ELF-1 (cell line): ENCODE measurements at places on chromosomes 12 and 14.

GRCh38 chr12:52160200-52160599, 31.6 kb downstream of the KRT80 start:
- DNase-seq, result no peak

GRCh38 chr14:25461780-25462179, 411.8 kb upstream of the STXBP6 start:
- peak; percentile 4 for DNase-seq

GRCh38 chr14:99850709-99851108, 57.5 kb downstream of the EML1 start:
- DNase-seq, result no peak

DNA sequence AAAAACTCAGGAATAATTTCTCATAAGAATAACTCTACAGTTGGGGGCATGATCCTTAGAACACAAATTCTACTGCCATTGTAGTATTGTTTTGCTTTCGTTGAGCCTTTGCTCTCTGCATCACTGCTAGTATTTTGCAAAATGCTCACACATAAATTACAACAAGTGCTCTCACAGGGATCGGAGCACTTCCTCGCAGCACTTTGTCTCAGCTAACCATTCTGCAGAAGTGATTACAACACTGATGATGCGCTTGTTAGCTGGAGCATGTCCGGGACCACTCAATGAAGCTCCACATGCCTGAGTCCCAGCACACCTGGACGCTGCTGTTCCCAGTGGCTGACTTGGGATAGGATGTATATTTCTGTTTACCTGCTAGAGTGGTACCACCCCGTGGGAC, 31.6 kb downstream of the MOAP1 start:
- no peak for DNase-seq

- no peak for DNase-seq
These were observed 95.4 kb downstream of the TTC7B start for GRCh38 chr14:90720832-90721231.

GRCh38 chr12:43551279-43551970, 578 bp downstream of the ADAMTS20 start:
- peak; percentile 17 for DNase-seq

GRCh38 chr14:96362071-96362964, 823 bp downstream of the ATG2B start:
- DNase-seq, result peak; percentile 26

GRCh38 chr14:103871596-103872480, 24.5 kb upstream of the PPP1R13B start:
- peak; percentile 86 for DNase-seq

- peak; percentile 51 for DNase-seq
These were observed 1981.7 kb upstream of the FLRT2 start for GRCh38 chr14:83548061-83548839.

DNA sequence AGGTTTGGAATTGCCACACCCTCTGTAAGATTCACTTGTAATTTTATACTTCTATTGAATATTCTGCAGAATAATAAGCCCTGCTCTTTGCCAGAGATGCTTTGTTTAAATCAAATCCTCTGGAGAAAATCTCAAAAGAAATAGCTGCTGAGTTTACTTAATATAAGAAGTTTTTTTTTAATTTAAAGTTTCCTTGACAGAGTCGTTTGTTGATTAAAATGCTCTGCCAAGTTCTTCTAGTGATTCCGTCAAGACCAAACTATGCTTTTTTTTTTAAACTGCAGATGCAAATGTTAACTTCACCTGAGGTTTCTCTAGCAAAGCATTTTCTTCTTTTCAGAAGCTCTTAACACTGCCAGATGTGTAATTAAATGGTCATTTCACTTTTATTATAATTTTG, 13.4 kb upstream of the NAV3 start:
- no peak for DNase-seq

DNA sequence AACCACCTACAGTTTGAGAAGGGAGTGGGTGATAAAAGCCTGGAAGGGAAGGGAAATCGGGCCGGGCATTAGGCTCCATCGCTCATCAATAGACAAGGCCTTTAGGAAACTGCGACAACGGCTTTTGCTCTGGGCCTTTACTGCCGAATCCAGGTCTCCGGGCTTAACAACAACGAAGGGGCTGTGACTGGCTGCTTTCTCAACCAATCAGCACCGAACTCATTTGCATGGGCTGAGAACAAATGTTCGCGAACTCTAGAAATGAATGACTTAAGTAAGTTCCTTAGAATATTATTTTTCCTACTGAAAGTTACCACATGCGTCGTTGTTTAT, 261 bp upstream of the RNU7-1 start:
- DNase-seq, result peak; percentile 93

GRCh38 chr12:89328151-89329030, 23.9 kb downstream of the DUSP6 start:
- DNase-seq, result peak; percentile 62

DNA sequence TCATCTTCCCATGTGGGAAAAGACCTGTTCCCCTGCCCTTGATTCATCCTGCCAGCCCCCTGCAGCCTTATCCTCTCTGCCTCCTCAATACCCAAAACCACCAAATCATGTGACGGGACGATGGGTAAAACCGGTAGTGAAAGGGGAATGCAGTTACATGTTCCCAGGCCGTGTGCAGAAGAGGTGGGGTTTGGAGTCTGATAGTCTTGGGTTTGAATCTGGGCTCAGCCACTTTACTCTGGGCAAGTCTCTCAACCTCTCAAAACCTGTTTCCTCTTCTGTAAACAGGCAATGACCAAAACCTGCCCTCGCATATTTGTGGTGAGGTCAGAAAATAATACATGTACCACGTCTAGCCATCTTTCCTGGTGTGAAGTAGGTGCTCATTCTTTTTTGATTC, 123.0 kb downstream of the PLXNC1 start:
- DNase-seq, result no peak

DNA sequence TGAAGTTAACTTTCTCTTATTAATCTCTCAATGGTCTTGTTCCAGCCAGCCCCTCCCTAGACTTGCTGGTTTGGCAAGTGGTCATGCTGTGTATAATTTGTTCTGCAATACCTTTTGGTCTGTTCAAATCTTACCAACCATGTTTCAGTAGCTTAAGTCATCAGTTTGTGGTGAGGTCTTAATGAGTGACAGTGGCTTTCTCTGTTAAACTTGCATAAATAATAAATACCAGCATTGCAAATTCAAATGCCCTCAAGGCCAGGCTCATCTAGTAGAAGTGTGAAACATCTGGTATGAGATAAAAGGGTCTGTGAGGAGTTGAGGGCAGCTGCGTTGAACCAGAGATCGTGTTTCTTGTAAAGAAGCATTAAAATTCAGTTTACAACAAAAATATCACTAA, 319.5 kb downstream of the TMEM117 start:
- no peak for DNase-seq

- DNase-seq, result no peak
These were observed 227.2 kb downstream of the BTG1 start for GRCh38 chr12:91918431-91918830.

DNA sequence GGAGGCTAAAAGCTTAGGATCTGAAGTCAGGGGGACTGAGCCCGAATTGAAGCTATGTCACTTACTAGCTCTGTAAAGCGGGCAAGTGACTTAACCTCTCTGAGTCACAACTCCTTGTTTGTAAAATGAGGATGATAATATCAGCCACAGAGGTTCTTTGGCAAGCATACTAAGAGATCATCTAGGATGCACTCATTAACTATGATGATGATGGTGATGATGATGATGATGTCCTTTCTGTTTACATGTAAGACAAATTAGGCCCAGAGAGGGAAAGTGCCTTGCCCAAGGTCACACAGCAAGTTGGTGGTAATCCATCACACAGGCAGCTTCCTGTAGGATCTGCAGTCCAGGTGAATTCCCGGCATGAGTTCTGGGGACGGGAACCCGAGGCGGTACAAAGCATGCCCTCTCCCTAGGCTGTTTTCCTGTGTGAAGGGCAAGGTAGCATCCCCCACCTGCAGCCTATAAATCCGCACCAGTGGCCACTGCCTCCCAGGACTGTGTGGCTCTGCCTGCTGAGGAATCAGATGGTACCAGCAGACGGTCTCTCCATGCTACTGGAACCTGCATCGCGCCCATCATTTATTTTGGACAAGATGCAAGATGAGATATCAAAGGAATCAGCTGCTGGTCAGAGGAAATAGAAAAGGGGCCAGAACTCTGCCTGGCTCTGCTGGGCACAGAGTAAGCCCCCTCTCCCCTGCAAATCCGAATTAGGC, 55.2 kb downstream of the MAP1LC3B2 start:
- DNase-seq, result no peak

DNA sequence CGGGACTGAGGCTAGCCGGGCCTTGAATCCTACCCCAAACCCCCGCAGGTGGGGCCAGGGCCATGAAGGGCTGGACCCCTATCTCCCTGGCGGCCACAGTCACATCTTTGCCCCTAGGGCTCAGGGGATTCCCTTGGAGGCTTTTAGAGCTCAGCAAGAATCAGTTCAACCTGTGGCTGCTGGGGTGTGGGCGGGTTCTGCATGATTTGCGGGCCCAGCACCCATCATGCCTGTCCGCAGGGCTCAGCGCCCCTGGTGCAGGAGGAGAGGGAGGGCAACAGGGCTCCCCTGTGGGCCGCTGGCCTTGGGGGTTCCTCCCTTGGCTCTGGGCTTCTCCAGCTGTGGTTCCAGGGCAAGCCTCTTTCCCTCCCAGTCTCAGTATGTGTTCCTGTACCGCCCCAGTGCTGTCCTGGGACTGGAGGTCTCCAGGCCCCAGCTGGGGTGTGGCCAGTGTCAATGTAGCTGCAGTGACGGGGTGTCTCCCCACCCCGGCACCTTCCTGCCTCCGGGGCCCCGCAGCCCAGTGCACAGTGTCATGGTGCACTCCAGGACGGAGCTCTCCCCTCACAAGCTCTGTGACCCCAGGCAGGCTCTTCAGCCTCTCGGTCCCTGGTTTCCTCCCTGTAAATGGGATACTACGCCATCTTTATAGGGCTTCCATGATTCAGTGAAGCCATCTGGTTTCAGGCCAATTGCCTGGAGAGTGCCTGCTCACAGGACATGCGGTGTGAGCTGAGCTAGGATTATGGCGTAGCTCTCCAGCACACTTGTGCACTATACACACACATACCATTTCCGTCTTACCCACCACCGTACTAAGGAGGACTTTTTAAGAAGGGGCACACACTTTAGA, 9.9 kb upstream of the LBHD2 start:
- peak; percentile 7 for DNase-seq
